ENCODE measurements at places on chromosomes 2 and 18.

- no peak for DNase-seq
Observed at GRCh38 chr18:50709193-50709592, 110.6 kb downstream of the MRO start.

DNA sequence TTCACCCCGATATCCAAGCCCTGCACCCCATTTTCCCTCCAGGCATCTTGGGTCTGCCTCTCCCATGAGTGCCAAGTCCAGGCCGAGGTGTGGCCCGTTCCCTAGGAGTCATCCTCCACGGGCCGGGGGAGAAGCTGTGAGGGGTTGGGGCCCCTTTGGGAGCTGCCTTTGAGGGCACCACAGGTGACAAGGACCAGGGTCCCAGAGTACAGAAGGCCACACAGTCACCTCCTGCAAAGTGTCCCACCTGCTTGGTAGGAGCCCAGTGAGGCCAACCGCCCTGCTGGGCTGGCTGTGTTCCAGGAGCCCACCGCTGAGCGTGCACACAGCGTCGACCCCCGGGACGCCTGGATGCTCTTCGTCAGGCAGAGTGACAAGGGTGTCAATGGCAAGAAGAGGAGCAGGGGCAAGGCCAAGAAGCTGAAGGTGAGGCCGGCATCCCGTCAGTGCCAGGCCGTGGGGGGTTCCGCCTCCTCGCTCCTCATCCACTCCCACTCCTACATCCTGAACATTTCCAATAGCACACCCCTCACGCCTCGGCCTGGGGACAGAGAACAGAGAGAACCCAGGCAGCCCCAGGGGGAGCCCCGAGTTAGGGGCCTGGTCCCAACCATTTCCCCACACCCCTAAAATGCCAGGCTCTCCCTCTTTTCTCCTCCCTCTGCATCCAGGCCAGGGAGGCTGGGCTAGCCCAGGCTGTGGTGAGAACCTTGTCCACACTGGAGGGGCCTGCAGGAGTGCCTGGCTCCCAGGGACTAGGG, 2.7 kb downstream of the ERFE start:
- no peak for DNase-seq

GRCh38 chr18:73656691-73657090, 490.9 kb downstream of the FBXO15 start:
- DNase-seq, result no peak

DNA sequence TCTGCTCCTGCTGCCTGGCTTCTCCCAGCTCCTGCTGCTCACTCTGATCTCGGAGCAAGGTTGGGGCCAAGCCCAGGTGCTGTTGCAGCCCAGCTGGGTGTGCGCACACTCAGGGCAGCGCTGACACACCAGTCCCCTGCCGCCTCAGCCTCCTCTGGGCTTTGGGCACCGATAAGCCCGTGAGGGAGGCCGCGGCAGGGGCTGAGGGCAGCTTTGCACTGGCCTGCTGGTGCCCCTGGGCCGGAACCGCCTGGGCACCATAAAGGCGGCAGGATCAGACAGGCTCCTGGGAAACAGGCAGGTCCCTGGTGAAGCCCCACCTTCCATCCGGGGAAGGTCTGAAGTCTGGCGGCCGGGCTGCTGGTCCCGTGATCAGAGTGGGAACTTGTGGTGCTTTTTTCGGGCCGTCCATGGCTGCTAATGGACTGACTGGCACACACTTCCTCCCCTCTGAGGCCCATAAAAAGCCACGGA, 14.1 kb upstream of the EML6 start:
- DNase-seq, result no peak

GRCh38 chr2:225457482-225457881, 58.0 kb downstream of the NYAP2 start:
- no peak for DNase-seq

GRCh38 chr18:58194028-58194427, 150.0 kb downstream of the NEDD4L start:
- no peak for DNase-seq

DNA sequence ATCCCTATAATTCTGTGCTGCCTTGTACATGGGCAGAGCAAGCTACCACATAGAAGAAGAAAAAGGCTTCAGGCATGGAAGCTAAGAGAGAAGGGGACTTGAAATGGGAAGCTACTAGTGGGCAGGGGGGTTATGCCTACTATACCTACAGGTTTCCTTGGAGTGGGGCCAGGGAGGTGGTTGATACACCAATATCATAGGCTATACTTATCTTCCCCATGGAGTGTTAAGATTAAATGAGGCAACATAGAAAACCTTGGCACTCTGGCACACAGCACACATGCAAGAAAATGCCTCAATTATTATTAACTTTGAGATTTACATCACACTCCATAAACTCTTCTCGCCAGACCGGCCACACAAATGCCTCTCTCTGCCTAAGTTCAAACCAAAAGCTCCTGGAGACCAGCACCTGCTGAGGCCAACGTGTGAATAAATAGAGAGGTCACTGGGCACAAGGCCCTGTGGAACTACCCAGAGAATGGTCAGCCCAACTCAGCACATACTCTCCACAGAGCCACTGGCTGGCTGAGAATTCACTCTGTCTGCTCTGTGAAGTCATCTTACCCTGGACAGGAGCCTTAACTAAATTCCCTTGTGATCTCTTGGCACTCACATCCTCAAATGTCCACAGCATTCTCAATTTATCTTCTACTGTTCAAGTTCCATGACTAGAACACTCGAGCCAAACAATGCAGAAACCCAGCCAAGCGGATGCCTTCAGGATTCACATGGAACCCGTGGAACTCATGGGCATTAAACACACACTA, 498.7 kb downstream of the BCL11A start:
- DNase-seq, result no peak

- DNase-seq, result no peak
Observed at GRCh38 chr18:60471652-60472051, 99.1 kb upstream of the MC4R start.

DNA sequence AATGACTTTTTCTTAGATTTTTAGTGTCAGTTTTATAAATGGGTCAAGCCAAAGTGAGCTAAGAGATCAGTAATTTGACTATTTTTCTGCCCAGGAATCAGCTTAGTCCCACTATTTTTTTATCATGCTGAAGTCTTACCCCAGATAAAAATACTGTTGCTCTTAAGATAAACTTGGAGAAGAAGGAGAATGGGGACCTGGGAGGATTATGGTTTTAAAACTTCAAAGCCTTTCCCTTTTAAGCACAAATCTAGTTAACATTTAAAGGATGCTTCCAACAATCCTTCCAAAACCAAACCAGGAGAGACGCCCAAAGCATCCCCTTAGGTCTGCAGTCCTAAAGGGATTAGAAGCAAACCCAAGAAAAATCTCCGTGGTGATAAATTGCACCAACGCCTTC, 172.4 kb downstream of the SP3 start:
- no peak for DNase-seq

DNA sequence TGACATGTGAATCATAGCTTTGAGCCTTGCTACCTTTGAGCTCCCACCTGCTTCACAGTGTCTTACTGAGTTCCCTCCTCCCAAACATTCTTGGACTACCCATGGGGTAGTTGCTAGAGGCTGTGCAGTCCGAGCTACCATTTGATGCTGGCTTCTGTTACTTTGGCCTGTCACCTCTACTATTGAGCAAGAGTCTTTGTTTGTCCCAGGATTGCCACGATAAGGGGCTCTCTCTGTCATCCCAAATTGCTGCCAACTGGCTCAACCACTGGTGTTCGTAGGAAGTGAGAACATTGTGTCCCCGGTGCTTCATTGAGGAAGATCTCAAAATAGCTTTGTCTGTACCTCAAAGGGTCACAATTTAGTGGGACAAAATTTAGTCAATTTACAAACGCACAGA, 59.1 kb upstream of the PAX8 start:
- DNase-seq, result no peak

DNA sequence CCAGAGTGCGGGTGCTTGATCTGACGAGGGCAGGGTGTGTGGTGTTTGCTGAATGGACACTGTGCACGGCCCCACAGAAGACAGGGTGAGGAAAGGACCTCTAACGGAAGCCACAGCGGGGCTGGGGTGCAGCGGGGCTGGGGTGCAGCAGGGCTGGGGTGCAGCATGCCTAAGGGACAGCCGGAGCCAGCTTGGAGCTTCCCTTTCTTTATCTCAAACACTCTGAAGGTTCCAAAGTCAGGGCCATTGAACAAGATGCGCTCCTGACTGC, 35.0 kb downstream of the PXDN start:
- DNase-seq, result no peak

- no peak for DNase-seq
Observed at GRCh38 chr2:26671691-26672090, 20.8 kb upstream of the KCNK3 start.

DNA sequence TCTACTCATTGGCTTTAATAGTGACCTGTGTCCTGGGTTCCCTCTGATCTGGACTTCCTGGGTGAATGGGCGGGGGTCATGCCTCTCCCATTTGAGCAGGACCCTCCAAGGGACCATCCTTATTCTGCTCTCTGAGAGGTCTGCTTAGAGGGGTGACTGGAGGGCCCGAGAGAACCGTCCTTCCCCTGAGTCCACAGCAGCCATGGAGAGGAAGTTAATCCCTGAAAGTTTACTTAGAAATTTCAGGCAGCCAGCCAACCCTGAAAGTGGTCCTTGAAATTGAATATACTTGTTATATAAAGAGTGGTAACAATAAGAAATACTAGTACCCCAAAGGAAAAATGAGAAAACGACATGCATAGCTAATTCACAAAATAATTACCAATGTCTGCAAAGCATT, 226.1 kb downstream of the DYSF start:
- DNase-seq, result no peak

DNA sequence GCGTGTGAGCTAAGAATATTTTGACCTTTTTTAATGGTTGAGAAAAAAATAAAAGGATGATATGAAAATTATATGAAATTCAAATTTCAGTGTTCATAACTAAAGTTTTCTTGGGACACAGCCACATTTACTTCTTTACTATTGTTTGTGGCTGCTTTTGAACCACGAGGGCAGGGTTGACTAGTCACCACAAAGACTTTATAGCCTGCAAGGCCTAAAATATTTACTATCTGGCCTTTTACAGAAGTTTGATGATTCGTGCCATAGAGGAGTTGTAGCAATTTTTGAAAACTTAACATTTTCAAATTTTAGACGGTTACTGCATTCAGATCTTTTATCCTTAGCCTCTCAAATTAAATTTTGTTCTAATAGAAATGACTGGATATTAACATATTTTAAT, 69.9 kb downstream of the LIMS1 start:
- DNase-seq, result no peak

- no peak for DNase-seq
Observed at GRCh38 chr18:63878343-63878742, 9.2 kb upstream of the SERPINB2 start.

GRCh38 chr2:67456428-67456827, 59.3 kb downstream of the ETAA1 start:
- DNase-seq, result no peak

Measured in epithelial cell of prostate (primary cell).